Muscle of leg (tissue), 16 donors: ENCODE measurements at places on chromosomes 11 and 22. TPM values are rescaled to one million over a fixed set of nuclear protein-coding genes. Genes with fewer than 3 reads are reported as not detected.

The FREY1 gene
- not detected for polyA plus RNA-seq

The CCDC89 gene
- 2.1 TPM for polyA plus RNA-seq

The EP300 gene
- 27.6 TPM for polyA plus RNA-seq

- DNase-seq: peak; percentile 89
These were observed 39.9 kb downstream of the CWC15 start for GRCh38 chr11:94933223-94934130.

DNA sequence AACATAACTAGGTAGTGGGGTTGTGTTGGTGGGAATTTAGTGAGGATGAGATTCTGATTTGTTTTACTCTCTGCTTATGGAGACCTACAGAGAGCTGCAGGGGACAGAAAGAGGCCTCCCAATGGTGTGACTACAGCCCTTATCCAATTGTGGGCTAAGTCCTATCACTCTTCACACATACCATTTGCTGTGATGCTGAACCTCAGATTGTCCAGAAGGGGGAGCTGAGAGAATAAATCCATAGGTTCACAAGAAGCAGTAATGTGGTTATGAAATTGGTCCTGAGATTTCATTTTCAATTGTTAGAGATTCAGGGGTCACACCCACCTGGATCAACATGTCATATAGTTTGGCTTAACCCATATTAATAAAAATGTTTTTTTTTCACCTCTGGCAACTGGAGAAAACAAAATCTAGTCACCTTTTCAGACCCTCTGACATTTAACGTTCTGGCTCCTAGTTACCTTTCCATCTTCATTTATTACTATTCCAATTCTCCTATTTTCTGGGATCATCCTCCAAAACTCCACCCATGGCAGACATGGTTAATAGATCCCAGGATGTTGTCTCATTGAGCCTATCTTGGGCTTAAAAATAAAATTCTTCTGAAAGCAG, 53.3 kb upstream of the PTPN5 start:
- DNase-seq: no peak

DNA sequence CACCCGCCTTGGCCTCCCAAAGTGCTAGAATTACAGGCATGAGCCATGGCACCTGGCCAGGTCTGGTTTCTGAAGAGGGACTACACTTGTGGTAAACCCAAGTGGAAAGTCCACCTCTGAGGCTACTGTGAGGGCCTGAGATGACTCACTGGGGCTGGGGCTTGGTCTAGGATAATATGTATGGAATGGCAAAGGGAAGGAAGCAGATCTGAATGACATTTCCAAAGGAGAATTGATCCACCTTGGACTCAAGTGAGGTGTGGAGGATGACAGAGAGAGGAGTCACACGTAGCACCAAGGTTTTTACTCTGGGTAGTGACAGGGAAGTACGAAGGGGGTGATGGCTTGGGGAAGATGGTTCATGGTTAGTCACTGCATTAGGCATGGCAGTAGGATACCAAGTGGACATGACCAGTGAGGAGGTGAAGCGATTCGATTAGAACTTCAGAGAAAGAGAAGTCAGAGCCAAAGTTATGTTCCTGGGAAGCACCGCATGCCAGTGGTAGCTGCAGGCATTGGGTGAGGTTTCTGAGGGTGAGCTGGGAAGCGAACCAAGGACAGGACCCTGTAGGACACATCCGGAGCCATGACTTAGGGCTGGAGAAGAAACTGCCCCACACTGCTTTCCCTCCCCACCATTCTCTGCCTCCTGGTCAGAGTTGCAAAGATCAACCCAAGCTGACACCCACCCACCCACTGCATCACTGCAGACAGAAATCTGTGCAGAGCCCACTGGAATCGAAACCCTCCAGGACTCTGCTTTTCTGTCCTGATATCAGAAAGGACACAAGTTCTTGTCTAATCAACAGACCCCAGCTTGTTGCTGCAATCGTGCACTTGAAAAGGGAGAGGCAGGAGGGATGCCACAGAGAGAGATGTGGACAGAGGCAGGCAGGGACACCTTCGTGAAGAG, 13.0 kb upstream of the BCL9L start:
- no peak for DNase-seq

DNA sequence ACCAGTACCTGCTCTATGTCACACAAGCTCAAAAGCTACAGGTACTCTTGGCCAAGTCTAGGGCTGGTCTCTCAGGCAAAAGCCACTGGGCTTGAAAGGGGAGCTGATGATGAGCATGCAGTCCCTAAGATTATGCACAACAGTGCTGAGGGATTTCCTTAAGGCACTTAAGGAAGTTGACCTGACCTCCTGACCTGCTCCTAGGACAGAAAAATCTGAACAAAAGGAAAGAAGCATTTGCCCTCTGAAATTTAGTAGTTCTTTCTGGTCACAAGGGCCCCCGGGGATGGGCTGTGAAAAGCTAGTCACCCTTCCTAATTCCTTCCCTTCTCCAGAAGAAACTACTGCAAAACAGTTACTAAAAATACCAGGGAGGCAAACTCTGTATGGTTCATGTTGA, 83.6 kb upstream of the PHOX2A start:
- no peak for DNase-seq

GRCh38 chr11:110081462-110082376, 11.5 kb upstream of the ZC3H12C start:
- no peak for DNase-seq

GRCh38 chr11:100731471-100731870, 44.4 kb downstream of the ARHGAP42 start:
- DNase-seq: no peak

DNA sequence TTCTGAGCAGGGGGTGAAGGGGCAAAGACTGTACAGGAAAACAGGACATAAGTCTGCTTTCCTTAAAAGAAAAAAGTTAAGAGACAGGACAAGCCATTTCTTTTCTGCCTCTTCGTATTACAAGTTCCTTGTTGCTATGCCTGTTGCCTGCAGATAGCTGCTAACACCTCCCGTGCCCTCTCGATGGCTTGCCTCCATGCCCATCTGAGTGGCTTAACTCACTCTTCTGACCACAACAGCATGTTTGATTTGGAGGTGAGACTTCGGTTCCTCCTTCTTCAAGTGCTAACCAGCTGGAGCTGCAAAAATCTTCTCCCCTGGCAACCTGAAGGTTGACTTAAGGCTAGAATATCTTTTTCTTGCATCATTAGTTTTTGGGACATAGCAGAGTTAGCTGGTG, 103.1 kb downstream of the PRR5L start:
- no peak for DNase-seq

DNA sequence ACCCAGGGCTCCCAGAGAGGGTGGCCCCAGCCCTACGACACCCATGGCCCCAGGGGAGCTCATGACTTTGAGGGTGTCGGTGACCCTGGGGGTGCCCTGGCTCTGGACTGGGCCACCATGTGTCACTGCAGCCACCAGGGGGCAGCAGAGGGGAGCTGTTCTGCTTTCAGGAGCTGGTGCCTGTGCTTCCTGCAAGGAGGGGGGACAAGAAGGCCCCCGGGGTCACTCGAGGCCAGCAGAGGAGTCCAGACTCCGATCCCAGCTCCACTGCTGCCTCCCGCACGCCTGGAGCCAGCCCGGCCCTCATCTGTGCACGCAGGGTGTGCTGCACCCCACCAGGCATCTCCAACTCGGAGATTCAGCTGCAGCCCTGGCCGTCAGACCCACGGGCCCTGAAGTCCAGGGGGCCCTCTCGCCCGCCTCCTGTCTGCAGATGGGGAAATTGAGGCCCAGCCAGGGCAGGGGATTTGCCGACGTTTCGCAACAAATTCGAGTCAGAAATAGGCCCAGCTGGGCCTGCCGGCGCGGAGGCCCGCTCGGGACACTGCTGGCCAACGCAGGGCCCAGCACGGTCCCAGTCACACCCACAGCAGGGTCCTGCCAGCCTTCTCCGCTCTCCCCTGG, 29.5 kb upstream of the WNT7B start:
- DNase-seq: peak; percentile 97
